ENCODE measurements at places on chromosomes 16 and 17.

DNA sequence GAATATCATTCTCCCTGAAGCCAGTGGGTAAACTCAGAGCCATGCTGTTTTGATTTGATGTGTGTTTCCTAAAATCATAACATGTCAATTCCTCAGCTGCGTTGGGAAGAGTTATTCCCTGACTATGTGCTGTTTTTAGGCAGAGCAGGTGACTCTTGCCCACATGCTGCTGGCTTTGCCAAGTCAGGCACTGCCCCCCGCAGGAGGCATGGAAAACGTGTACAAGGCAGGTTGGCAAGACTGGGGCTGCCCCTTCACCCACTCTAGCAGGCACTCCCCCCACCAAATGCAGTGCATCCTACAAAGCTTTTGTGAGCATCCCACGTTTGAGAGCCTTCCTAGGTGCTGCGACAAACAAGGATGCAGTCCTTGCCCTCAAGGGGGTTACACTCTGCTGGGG is 38.3 kb upstream of the NAT9 start:
- DNase-seq, result no peak

GRCh38 chr17:17401271-17401781 is 75.5 kb upstream of the MED9 start:
- peak; percentile 26 for DNase-seq

- DNase-seq, result no peak
Observed at GRCh38 chr16:86220561-86220960, 289.8 kb upstream of the FOXF1 start.

GRCh38 chr16:85610446-85611193 is 2.5 kb upstream of the GSE1 start:
- DNase-seq, result peak; percentile 89

GRCh38 chr16:89506113-89506504 is 2.1 kb upstream of the SPG7 start:
- DNase-seq, result no peak

DNA sequence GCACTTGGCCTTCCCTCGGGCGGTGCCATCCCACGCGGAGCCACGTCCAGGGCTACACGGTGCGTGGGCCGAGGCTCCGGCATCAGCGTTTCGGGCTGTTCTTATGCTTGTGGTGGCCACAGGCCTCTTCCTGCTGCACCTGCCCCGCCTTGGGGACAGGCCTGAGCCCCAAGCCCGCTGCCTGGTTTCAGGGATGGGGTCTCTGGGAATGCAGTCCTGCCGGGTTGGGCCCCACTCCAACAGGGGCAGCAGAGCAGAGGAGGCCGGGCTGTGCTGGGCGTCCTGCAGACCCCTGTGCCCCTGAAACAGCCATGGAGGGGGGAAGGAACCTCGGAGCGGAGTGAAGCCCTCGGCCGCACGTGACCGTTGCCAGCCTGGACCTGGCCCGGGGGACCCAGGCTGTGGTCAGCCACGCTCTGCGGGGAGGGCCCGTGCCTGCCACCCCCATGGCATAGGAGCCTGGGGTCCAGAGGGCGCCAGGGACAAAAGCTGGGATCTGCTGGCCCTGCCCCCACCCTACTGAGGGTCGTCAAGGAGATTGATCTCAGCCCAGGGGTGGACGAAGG is 453 bp upstream of the WFIKKN1 start:
- DNase-seq, result no peak

DNA sequence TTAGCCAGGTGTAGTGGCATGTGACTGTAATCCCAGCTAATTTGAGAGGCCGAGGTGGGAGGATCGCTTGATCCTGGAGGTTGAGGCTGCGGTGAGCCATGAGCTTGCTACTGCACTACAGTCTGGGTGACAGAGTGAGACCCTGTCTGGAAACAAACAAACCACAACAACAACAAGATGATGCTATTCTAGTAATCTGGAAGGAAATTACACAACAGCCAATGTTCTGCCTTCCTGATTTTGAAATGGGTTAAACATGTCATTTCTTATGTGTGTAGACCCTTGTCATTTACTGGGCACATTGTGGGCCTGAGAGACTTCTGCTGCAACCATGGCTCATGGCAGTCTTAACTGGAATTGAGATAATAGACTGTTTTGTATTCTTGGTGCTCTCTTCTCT is 5.9 kb downstream of the COQ7 start:
- no peak for DNase-seq

GRCh38 chr16:2858245-2859025 is 465 bp upstream of the PRSS22 start:
- DNase-seq, result no peak

DNA sequence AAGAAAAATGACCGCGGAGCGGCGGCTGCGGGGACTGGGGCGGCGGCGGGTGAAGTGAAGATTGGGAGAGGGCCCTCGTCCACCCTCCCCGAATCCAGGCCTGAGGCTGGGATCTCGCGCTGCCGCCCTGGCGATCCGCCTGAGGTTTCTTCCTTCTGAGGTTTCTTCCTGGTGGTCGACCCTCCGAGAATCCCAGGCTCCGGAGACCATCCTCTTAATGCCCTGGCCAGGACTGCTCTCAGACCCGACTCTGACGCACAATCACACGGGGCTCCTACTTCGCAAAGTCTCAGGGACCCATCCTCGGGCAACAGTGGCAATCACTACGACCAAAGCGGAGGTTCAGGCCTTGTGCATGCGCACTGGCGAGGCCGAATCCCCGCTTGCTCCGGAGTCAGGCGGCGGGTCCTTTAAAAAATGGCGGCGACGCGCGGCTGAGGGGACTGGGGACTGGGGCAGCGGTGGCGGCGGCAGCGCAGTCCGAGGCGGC is 18.0 kb upstream of the KCNJ18 start:
- no peak for DNase-seq

DNA sequence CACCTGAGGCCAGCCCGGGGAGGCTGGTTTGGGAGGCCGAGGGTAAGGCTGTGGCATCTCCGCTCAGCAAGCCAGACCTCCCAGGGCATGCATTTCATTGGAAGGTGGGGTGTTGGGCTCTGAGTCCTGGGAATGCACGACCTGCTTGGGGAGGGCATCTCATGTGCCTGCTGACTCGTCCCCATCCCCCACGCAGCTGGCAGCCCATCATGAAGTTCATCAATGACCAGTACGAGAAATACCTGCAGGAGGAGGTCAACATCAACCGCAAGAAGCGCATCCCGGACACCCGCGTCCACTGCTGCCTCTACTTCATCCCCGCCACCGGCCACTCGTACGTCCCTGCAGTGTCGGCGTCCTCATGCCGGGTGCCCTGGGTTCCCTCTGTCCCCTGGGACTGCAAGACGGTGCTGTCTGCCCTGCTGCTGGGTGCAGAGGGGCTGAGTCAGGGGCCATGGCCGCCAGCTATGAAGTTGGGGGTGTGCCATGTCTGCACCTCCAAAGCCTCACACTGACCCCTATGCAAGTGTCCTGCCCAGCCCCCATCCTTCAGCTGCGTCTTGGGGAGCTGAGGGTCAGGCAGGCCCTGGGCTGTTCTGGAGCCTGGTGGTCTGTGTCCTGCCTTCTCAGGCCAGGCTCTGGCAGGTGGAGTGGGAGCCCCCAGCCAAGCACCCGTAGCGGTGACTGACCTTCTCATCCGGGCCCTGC is 347.9 kb downstream of the SEC14L1 start:
- DNase-seq, result no peak

DNA sequence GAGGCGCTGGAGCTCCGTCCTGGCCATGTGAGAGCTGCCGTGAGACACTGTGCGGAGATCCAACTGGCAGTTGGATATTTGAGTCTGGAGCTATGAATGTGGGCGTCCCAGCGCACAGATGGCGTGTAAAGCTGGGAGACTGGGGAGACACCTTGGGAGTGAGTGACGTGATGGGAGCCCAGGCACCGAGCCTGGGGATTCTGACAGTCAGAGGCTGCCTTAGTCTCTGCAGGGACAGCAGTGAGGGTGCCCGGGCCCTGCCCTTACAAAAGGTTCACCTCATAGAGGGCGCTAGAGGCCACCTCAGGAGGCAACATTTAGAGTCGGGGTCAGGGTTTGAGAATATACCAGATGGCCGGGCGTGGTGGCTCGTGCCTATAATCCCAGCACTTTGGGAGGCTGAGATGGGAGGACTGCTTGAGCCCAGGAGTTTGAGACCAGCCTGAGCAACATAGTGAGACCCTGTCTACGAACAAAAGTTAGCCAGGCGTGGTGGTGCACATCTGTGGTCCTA is 194.1 kb upstream of the GSE1 start:
- DNase-seq, result no peak

DNA sequence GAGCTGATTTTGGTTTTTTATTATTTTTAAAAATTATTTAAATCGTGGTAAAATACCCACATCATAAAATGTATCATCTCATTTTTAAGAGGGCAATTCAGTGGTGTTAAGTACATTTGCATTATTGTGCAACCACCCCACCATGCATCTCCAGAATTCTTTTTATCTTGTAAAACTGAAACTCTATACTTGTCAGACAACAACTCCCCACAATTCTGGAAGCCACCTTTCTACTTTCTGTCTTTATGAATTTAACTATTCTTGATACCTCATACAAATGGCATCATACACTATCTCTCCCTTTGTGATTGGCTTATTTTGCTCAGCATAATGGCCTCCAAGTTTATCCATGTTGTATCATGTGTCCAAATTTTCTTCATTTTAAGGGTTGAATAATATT is 97.9 kb downstream of the HS3ST3B1 start:
- DNase-seq, result no peak

GRCh38 chr16:14365200-14365851 is 264.7 kb downstream of the PARN start:
- no peak for DNase-seq

- no peak for DNase-seq
Observed at GRCh38 chr17:47189732-47190237, 690 bp upstream of the CDC27 start.

DNA sequence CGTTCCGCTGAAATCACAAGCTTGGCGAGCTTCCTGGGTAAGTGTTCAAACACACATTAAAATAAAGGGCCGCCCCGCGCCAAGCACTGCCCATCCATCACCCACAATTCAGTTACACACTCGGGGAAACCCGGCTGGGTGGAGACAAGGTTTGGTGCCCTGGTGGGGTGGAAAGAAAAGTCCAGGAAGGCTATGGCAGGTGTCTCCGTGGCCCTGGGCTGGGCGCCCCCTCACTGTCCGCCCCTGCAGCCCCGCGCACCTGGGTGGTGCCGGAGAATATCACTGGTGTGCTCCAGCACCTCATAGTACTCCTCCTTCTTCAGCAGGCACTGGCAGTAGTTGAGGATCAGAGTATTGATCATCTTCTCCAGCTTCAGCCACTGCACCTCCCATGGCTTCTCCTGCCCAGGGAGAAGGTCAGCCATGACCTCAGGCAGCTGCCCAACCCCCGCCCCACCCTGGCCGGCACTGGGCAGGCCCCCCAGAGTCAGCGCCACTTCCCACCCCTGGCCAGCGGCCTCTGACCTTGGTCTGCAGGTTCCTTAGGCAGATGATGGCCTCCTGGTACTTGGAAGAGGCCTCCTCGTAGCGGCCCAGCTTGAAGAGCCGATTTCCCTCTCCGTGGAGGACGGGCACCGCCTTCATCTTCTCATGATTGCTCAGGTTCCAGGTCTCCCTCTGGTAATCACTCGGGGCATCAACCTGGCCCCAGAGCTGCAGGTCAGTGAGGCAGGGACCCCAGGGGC is 8.4 kb downstream of the AIPL1 start:
- no peak for DNase-seq

GRCh38 chr17:27588354-27588753 is 42.6 kb upstream of the LGALS9 start:
- no peak for DNase-seq

- peak; percentile 31 for DNase-seq
Observed at GRCh38 chr17:68511254-68511670, 968 bp upstream of the PRKAR1A start.

DNA sequence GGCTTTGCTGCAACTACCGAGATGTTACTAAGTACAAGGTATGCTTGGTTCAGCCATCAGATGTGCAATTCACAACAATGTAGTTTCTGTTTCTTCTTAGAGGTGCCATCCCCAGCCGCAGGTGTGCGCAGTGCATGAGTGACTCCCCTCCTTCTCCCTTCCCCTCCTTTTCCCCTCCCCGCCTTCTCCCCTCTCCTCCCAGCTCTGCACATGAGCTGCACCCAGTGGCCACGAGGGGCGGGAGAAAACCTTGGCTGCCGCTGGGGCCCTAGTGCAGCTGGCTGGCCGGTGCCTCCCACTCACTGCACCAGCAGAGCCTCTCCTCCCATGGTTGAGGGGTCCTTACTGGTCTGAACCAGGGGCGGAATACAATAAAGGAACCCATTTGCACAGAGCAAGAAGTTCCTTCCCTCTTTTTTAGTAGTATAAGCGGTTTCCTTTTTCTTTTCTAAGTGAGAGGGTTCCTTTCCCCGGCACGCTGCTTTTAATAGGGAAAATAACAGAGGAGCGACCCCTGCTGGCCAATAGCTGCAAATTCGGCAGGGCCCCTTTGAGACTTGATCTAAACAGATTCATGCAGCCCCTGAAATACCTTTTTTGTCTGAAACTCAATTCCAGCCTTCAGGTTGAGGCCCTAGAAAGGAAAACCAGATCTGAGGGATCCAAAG is 7.8 kb upstream of the CCL15 start:
- no peak for DNase-seq

DNA sequence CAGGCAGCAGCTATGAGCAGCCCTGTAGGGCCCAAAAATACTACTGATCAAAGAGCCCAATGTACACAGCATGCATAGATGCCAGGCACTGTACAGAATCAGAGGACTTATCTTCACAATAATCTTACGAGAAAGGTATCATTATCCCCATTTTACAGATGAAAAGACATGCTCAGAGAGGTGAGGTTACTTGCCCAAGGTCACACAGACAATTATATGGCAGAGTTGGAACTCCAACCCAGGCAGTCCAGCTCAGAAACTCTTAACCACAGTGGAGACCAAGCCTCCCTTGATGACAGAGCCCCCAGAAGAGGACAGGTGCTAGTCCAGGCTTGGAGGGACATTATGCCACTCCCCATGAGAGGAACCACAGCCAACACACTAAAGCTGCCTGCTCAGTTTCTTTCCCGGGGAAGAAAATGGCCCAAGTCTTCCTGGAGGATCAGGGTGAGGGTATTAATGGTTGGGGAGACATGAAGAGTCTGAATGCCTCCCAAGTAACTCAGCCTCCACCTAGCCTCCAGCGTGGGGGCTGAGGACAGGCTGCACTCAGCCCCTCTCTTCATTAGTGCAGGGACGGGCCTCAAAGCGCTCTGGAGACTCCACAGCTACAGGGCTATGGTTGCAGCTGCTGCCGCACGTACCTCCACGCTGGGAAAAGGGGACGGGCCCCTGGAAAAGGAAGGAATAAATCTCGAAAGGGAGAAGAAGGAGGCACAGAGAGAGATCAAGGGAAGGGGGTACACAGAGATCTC is 826 bp downstream of the UNC119 start:
- no peak for DNase-seq

- no peak for DNase-seq
Observed at GRCh38 chr16:82833378-82833993, 206.7 kb downstream of the CDH13 start.

DNA sequence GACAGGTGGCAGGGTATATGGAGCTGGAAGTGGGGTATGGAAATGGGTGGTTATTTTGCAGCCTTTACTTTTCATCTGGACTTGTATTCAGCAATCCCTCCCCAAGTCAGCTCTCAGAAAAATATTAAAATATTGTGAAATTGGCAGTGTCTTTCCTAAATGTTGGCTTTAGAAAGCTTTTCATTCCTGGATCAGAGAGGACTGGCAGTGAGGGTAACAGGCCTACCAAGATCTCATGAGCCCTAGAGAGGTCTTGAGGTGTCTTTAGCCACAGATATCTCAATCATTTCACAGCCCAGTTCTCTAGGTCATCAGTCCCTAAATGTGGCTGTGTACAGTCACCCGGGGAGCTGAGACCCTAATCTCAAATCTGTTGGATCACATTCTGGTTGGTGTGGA is 22.5 kb downstream of the SLC7A6OS start:
- DNase-seq, result no peak

- DNase-seq, result no peak
Observed at GRCh38 chr17:42697108-42697811, 14.9 kb downstream of the CNTNAP1 start.

Measured in midbrain (tissue), 1 donor.